ENCODE measurements at places on chromosomes 4 and X.

- no peak for DNase-seq
Observed at GRCh38 chrX:37314531-37314930, 34.6 kb upstream of the PRRG1 start.

DNA sequence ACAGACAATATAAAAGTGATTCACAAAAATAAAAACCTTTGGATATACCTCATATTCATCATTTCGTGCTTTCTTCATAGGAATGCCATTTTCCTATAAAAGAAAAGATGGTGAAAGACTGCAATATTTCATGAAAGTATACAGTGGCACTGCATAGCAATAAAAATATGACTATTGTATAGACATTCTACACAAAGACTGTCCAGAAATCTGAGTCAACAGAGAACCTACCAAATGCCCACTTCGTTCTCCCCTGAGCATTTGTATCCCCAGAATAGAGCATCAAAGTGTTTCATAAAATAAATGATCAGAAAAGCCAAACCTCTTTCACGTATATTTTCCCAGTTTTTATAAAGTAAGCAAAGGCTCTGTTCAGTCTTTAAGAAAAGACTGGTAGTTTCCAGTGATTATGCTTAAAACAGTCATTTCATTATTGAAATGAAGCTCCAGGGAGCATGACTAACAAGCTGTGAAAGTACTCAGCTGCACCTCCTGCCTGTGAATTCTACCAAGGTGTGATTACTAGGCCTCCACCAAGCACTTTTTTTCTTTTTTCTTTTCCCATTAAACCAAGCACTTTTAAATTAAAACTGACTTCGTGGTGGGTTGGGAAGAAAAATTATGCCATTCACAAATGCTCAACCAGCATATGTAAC, 20.2 kb downstream of the PPA2 start:
- no peak for DNase-seq

DNA sequence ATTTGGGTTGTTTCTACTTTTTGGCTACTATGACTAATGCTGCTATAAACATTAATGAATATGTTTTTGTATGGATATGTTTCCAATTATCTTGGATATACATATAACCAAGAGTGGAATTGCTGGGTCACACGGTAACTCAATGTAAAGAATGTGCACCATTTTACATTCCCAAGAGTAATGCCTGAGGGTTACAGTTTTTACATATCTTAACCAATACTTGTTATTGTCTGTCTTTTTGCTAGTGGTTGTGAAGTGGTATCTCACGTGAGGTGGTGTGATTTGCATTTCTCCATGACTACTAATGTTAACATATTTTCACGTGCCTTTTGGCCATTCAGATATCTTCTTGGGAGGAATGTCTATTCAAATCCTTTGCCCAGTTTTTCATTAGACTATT, 200.3 kb upstream of the MAB21L2 start:
- DNase-seq, result no peak

DNA sequence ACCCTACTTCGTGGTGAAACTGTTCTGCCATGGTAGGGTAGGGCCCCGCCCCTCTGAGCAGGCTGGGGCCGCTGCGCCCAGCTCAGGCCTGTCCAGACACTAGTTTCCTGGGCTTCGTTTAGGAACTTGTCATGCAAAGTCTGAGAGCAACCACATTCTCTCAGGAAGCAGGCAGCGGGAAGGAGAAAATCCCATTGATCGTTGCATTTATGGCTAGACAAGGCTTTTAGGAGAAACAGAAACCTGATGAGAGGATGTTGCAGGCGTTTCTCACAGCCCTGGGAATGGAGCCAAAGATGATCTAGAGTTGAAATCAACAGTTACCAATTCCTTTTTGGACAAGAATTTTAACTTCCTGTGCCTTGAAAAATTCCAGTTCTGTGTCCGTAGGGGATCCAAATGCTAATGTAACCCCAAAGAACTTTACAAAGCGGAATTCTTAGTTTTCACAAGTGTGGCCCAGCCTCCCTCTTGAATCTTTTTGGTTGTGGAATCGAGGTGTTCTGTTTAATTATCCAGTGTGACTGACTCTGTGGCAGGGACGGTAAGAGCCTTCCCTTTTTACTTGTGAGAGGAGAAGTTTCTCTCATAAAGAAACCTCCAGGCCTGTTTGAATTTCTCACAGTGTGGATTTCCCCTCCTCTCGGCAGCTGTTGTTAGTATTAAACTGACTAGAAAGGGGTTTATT, 4.5 kb upstream of the CXCL9 start:
- DNase-seq, result no peak

DNA sequence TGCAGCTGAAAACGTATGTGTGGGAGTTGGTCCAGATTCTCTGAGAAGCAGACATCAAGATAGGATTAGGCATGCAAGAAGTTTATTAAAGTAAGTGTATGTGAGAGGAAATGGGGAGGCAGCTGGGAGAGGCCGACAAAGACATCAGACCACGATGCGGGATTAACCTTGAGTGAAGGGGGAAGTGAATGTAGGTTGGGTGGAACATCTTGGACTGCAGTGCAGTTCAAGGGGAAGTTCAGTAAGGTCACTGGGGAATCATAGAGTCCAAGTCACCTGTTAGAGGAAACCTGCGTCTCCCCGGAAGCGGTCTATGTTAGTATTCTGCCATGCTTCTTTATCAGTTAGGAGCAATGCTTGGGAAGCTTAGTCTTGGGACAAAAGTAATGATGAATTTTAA, 22.0 kb downstream of the CXCL8 start:
- no peak for DNase-seq

GRCh38 chrX:20414762-20415445, 148.2 kb upstream of the RPS6KA3 start:
- DNase-seq, result no peak

DNA sequence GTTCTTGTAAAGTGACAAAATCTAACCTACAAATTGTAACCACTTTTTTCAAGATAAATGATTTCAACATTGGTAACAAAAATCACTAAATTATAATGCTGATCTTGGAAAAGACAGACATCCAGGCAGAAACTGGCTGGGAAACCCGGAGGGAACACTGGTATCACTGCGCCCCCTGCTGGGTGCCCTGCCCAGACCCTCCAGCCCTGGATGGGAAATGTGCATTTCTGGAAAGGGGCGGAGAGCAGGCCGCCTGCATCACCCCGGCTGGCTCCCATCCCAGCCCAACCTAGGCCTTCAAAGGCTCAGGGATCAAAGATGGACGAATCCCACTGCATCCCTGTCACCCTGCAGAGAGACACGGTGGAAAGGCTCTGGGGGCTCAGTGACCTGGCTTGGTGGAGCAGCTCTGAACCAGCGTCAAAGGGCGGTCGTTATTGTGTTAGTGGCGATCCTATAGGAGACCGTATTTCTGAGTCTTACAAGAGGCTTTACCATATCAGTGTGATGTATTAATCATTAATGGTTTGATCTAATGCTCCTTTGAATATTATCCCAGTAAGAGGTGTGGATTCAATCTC, 37.3 kb downstream of the ACOX3 start:
- DNase-seq, result peak; percentile 34

- DNase-seq, result no peak
Observed at GRCh38 chr4:97953171-97953941, 189.9 kb downstream of the STPG2 start.

DNA sequence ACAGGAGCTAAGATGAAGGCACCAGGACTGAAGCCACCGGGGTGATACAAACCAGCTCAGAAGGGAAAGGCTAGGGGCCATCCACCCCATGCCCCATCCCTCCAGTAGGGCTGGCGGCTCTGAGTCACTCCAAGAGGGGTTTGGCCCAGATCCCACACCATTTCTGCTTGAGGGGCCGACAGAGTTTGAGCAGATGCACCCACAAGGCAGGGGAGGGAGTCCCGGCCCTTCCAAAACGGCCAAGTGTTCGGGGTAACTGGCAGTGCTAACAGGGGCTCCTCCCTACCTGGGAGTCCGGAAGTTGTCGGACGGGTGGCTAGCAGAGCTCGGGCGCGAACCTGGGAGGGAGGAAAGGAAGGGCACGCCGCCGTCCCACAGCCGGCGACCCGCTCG, 412 bp downstream of the SLC10A3 start:
- DNase-seq, result no peak

GRCh38 chr4:5957076-5957475, 61.2 kb downstream of the C4orf50 start:
- DNase-seq, result no peak

DNA sequence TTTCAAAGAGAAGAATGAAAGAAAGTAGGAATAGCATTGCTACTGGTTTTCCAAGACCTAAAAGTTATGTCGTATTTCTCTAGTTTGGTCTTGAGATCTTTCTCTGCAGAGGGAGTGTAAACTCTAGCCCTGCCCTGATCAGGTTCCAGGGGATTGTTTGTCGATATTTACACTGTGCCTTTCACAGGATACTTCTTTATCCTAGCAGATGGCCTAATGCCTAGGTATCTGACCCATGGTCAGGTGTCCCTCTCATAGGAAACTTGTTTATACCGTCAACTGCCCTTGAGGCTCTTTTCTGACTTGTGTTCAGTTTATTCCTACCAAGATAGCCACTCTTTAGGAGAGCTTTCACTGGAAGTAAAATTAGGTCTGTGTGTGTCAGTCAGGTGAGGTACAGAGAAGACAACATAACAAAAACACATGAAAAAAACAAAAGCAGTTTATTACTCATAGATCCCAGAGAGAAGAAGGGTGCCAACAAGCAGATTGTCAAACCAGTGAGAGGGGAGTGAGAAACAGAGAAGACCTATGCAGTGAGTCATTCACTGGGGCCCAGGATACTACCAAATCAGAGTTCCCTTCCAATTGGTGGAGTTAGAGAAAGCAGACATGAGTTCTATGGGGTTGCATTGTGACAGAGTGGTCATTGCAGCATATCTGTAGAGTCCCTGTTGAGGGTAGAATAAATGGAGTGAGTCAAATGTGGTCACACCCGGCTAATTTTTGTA, 40.6 kb upstream of the THOC2 start:
- DNase-seq, result no peak

Data from activated CD4-positive, alpha-beta T cell treated with anti-CD3 and anti-CD28 coated beads for 24 hours (primary cell).